ENCODE measurements at places on chromosomes 1 and 21. TPM values are rescaled to one million over a fixed set of nuclear protein-coding genes. Genes with fewer than 3 reads are reported as not detected.
A peak's percentile ranks its signal among the peaks of the same experiment; 100 is the strongest.

CRNN gene
- not detected for total RNA-seq

PRR9 gene
- total RNA-seq = not detected

GRCh38 chr1:9239622-9240401, 5.2 kb downstream of the H6PD start:
- DNase-seq = peak; percentile 12

DNA sequence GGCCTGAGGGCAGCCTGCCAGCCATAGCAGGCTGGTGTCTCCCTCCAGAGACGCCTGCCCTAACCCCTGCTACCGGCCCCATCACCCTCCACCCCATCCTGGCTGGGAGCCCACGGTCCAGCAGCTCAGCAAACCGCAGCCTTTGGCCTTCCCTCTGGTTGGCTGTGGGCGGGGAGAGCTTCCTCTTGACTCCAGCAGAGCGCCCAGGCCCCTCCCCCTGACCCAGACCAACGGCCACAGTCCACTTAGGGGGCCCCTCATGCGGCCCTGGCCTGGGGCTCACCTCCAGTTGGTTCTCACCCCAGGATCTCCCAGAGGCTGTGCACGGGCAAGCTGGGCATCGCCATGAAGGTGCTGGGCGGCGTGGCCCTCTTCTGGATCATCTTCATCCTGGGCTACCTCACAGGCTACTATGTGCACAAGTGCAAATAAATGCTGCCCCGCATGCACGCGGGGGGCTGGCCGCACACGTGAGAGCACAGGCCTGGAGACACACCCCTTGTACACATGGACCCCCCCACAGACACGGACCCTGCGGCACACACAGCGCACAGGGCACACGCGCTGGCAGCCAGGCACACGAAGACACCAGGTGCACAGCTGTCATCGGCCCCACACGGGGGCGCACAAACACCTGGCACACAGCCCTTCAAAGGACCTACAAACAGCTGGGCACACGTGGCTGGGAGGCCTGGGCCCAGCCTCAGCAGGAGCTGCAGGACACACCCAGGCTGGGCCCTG, 3.1 kb downstream of the SMIM1 start:
- DNase-seq = peak; percentile 28

GRCh38 chr1:89274411-89274857, 1.8 kb upstream of the GBP5 start:
- DNase-seq = no peak

- no peak for DNase-seq
Observed at GRCh38 chr21:17466166-17466565, 46.7 kb upstream of the CXADR start.

- DNase-seq = no peak
Observed at GRCh38 chr1:52334906-52335528, 31.0 kb downstream of the CC2D1B start.

DNA sequence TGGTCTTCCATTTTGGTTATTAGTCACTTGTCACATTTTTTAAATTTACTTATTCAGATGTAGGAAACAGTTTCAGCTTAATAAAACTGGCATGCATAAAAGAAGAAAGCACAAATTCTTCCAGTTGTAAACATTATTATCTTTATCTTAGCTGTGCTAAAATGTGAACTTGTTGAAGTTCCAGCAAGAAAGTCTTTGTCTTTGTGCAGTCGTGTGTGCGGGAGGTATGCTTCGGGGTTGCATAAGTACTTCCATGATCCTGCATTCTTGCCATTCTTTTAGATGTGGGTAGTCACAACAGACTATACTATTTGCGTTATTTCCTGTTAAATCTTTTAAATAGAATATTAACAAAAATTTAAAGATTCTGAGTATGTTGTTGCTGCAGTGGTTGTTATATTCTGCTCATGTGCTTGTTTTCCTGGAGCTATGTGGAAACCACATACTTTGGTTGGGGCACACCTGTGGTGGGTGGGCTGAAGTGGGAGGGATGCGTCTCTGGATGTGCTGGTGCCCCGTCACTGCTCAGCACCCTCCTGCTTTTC, 49.9 kb downstream of the CBS start:
- no peak for DNase-seq

DNA sequence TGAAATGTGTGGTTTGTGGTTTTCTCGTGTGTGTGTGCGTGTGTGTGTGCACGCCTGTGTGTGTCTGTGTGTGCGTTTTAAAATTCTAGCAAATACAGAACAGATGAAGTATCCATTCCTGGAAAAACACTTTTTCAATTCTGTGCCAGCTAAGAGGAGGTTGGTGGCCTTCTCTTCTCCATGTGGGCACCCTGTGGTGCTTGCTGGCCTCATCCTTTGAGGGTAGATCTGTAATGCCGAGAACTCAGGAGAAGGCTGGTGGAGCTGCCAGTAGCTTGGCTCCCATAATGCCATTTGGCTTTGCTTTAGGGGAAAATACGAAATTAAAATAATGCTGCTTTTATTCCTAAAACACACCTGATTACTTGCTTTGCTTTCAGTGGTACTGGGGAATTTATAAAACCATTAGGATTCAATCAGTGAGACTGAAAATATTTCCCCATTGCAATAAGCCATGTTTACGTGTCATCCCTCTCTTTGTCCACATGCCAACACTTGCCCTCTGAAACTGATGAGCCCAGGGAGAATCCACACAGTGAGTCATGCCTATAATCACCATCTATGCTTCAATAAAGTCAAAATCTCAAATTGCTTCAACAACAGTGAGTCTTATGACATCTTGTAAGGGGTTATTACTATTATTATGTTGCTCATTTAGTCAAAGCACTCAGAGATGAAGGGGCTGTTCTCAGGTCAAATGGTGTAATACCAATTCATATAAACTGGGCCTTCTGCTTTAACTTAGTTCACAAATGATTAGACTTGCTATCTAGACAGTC, 39.2 kb downstream of the ABCA4 start:
- DNase-seq = no peak
